ENCODE measurements at places on chromosomes 1 and 21. TPM values are rescaled to one million over a fixed set of nuclear protein-coding genes. Genes with fewer than 3 reads are reported as not detected.
A peak's percentile ranks its signal among the peaks of the same experiment; 100 is the strongest.

- no peak for DNase-seq
Measured at GRCh38 chr1:90201467-90202358, 206.8 kb downstream of the ZNF326 start.

DNA sequence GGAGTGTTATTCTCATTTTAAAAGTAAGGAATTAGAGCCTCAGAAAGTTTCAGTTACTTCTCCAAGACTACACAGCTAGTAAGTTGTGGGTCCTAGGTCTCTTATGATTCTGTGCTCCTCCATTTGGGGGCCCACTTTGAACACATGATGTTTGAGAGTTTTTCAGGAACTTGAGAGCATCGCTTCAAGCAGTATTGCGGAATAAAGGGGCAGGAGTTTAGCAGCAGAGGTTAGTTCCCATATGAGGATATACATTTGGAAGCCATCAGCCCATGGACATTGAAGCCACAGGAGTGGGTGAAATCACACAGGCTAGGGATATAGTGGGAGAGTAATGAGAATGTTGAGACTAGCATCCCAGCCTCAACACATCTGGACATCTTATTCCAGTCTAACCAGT lies 143.2 kb downstream of the RASAL2 start:
- no peak for DNase-seq

IRF6 gene
- polyA plus RNA-seq = 16.4 TPM

- no peak for DNase-seq
Measured at GRCh38 chr1:202397256-202397655, 48.8 kb downstream of the PPP1R12B start.

DNA sequence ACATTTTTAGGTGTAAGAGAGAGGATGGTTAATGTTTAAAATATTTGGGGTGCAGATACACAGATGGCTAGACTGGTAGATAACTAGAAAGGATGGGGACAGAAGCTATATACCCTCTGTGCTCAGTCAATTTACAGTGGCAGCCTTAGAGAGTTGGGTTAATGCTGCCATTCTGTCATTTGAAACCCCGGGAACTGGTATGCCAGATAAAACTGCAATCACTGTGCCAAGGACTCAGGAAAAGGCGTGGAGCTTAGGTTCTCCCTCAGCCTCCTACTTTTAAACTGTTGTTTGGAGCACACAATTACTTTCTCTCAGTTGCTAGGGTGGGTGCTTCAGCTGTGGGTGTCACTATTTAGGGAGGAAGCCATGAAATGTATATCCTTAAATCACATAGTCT lies 90.0 kb upstream of the HNRNPU start:
- no peak for DNase-seq

- DNase-seq = no peak
Measured at GRCh38 chr1:165927169-165927568, 99.8 kb downstream of the UCK2 start.

GRCh38 chr1:51298322-51298705 lies 32.0 kb downstream of the TTC39A start:
- no peak for DNase-seq

GRCh38 chr1:171480035-171480434 lies 5.3 kb upstream of the PRRC2C start:
- DNase-seq = peak; percentile 27

ATP1A4 gene
- polyA plus RNA-seq = 0.26 TPM

- peak; percentile 54 for DNase-seq
Measured at GRCh38 chr1:78676347-78676982, 26.8 kb downstream of the IFI44 start.
